ENCODE measurements at places on chromosomes 16 and 17.

- DNase-seq: no peak
Observed at GRCh38 chr16:68719993-68720489, 17.1 kb upstream of the CDH1 start.

DNA sequence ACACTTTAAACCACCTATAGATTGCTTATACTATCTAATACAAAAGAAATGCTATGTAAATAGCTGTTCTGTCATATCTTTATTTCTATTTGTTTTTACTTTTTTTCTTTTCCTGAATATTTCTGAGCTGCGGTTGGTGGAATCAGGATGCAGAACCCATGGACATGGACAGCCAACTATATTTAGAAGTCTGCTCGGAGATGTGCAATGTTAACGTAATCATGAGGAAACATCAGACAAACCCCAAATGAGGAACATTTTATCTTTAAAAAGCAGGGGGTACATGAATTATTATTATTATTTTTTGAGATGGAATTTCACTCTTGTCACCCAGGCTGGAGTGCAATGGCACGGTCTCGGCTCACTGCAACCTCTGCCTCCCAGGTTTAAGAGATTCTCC, 31.4 kb upstream of the GHDC start:
- DNase-seq: no peak

DNA sequence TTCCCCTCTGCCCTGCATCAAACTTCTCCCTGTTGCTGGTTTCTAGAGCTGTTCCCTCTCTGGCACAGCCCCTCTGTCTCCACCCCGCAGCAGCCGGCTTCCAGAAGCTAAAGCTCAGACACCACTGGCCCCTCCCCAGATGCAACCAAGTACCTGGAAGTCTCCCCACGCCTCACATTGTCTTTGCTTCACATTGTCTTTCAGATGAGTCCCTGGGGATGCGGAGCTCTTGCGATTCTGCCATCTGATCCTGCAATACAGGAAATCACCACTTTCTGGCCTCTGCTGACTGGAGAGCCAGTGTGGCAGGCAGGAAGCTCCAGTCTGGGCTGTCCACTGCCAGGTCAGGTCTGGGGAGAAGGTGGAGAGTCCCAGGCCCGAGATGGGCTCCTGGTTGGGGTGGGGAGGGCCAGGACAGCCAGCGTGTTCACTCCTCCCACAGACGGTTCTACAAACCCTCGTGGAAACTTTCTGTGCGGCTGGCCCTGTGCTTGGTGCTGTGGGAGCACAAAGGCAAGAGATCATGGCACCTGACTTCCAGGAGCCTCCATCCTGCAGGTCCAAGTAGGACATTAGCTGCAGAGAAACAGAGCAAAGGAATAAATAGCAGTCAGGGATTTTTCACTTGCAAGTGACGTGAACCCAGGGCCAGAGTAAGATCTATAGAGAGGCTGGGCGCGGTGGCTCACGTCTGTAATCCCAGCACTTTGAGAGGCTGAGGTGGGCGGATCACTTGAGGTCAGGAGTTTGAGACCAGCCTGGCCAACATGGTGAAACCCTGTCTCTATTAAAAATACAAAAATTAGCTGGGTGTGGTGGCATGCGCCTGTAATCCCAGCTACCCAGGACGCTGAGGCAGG, 47.9 kb upstream of the MAP3K14 start:
- no peak for DNase-seq

- DNase-seq: no peak
Observed at GRCh38 chr17:8649157-8650118, 18.9 kb upstream of the MYH10 start.

- DNase-seq: no peak
Observed at GRCh38 chr16:49020436-49020835, 261.2 kb downstream of the CBLN1 start.

DNA sequence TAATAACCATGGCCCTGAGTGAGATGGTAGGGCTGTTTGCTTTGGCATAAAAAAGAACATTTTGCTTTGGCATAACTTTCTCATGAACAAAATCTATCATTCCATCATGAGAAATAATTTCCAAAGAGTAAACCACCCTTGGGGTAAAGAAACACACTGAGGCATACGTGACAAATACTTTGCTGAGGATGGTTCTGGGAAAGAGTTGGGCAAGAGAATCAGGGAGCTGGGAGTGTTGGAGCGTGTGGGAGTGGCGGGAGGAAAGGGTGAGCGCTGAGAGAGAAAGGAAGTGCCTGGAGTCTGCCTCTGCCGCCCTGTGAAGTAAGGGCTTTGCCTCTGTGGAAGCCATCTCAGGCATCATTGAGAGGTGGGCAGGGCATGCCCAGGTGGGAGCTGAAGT, 60.2 kb upstream of the ARHGAP44 start:
- no peak for DNase-seq
